ENCODE measurements at places on chromosomes 12 and 14. TPM values are rescaled to one million over a fixed set of nuclear protein-coding genes. Genes with fewer than 3 reads are reported as not detected.

Gene CCDC196
- not detected for total RNA-seq

DNA sequence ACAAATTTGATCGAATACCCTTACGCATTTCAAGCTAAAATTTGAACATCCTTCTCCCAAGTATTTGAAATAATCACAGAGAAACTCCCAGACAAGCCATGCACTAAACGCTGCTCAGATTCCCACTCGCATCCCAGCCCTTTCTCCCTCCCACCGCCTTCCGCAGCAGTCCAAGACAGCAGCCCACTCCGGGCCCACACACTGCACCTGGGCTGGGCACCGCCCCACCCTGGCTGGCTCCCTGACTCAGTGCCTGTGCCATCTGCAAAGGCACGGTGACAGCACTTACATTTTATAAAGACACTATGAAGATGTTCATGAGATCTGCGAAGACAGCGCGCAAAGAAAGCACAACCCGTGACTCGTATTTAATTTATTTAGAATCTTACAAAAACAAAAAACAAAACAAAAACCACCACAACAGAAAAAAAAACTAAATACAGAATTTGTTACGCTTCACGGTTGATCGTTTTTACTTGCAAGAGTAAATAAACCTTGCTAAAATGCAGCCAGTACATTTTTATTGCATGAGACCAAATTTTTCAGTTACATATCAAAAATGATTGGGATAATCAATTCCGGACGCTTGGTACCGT lies 17.2 kb upstream of the CDK2AP1 start:
- DNase-seq = no peak

Gene MYF6
- total RNA-seq = not detected

Gene TAS2R14
- total RNA-seq = 0.95 TPM

Gene ADCY6
- total RNA-seq = 0.04 TPM

Gene DHRS2
- 3.0 TPM for total RNA-seq

Gene CLEC12A
- total RNA-seq = not detected

DNA sequence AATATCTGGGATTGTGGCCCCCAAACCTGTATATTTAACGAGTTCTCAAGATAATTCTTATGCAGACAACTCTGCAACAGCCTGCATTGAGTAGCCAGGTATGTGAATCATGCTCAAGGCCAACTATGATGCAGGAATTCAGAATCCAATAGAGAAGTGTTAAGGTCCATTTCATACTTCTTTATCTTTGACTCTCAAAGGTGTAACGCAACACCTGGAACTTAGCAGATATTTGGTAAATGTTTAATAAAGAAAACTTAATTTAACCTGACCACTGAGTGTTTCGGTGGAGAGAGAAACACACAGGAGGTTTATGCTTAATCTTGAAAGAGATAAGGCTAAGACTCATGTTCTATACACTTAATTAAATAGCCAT lies 156.5 kb upstream of the PLEKHG7 start:
- DNase-seq = no peak
